ENCODE measurements at places on chromosomes 12 and 14.

- no peak for DNase-seq
Observed at GRCh38 chr14:69319911-69320310, 60.0 kb downstream of the GALNT16 start.

DNA sequence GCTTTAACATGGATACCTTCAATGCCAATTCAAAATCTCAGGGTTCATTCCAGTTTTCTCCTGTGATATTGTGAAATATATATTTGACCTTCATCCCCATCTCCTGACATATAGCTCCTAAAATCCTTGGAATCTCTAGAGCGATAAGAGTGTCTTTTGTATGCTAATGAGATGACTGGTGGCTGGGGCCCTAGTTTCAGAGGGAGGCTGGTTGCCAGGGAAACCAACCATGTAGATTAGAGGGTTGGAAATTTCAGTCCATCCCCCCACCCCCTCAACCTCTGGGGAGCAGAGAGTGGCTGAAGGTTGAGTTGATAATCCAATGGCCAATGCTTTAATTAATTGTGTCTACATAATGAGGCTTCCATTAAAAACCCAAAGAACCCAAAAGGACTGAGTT, 59.4 kb downstream of the SDR9C7 start:
- no peak for DNase-seq

DNA sequence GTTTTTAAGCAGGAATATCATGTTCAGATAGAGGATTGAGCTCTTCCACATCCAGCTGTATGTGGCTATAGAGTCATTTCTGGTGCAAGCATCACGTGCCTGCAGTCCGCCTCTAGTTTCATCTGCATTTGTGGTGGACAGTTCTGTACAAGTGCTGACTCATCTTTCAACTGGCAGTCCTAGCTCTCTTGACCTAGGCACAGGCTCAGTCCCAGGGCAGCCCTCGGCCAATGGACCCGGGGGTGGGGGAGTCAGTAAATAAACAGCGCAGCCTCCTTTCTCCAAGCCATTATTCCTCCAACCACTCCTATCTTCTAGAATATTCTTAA, 41.8 kb upstream of the FRMD6 start:
- DNase-seq: no peak

- no peak for DNase-seq
Observed at GRCh38 chr12:64998371-64999147, 122.5 kb downstream of the WIF1 start.

DNA sequence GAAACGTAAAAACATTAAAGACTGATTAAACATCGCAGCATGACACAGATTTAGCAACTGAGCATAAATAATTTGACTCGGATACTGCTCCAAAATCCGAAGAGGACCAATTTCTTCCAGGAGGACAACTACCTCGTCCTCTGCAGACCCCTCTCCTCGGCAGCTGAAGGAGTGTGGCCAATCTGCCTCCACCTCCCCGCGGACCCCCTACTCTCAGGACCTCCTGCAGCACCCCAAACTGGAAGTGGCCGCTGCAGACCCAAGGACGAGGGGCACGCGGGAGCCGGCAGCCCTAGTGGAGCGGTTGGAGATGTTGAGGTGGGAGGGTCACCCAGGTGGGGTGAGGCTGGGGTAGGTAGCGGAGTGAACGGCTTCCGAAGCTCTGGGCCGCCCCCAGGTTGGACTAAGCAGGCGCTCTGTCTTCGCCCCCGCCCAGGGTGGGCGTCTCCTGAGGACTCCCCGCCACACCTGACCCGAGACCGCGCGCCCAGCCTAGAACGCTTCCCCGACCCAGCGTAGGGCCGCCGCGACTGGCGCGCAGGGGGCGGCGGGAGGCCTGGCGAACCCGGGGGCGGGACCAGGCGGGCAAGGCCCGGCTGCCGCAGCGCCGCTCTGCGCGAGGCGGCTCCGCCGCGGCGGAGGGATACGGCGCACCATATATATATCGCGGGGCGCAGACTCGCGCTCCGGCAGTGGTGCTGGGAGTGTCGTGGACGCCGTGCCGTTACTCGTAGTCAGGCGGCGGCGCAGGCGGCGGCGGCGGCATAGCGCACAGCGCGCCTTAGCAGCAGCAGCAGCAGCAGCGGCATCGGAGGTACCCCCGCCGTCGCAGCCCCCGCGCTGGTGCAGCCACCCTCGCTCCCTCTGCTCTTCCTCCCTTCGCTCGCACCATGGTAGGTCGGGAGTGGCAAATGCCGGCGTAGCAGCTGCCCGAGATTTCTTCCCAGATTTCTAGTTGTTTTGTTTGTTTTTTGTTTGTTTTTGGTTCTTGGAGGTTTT, at the start of gene CALM1:
CALM1 (plus strand) TSS at position 689 of the 999 bp plus-strand sequence; CDS start at position 891, 202 bp downstream.
- peak; percentile 80 for DNase-seq

- DNase-seq: no peak
Observed at GRCh38 chr14:78637489-78637888, 467.3 kb downstream of the NRXN3 start.

GRCh38 chr12:110252716-110253115, 28.3 kb upstream of the ATP2A2 start:
- no peak for DNase-seq
